Naive B cell (primary cell): ENCODE measurements at places on chromosomes 12 and 14. TPM values are rescaled to one million over a fixed set of nuclear protein-coding genes. Genes with fewer than 3 reads are reported as not detected.

GRCh38 chr12:131332224-131332623, 378.5 kb downstream of the ADGRD1 start:
- no peaks in the 10 kb centered on the region for H3K4me1 ChIP-seq
- H3K27me3 ChIP-seq, result no peaks in the 10 kb centered on the region
- no peak for DNase-seq
- H3K4me3 ChIP-seq, result no peak overlapping the region
- no peaks in the 10 kb centered on the region for H3K36me3 ChIP-seq

DNA sequence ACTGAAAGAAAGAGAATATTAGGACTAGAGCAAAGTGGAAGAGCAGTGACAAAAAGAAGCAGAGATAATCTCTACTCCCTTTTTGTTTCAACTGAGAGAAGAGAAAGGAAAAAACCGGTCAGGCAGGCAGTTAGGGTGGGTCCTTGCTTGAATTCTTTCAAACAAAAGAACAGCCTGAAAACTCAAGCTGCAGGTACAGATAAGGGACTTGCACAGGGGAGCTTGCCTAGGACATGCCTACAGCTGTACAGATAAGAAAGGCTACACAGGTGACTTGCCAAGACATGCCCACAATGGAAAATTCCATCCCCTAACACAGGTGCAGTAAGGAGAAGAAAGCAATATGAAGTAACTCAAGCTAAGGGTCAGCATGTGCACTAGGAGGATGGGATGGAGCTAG, 532.2 kb upstream of the MIS18BP1 start:
- H3K27ac ChIP-seq, result no peak overlapping the region
- H3K27me3 ChIP-seq, result no peaks in the 10 kb centered on the region
- H3K36me3 ChIP-seq, result peaks cover 10% of the 10 kb centered on the region
- no peak overlapping the region for H3K4me3 ChIP-seq

DNA sequence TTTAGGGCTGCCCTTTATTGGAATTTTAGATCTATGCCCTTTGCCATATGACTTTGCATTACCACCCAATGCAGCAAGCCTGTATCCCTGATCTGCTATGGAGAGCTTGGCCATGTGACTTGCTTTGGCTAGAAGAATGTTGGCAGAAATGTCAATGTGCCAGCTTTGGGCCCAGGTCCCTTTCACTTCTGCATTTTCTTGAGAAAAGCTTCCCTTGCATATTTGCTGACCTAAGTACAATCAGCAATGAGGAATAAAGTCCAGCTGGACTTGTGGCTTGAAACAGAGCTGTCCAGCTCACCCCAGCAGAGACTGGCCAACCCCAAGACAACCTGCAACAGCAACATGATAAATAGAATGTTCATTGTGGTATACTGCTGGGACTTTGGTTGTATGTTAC, 135.9 kb downstream of the PAH start:
- DNase-seq, result no peak
- H3K4me1 ChIP-seq, result no peaks in the 10 kb centered on the region
- H3K27ac ChIP-seq, result no peak overlapping the region
- H3K27me3 ChIP-seq, result peaks cover 17% of the 10 kb centered on the region
- no peak overlapping the region for H3K4me3 ChIP-seq

DNA sequence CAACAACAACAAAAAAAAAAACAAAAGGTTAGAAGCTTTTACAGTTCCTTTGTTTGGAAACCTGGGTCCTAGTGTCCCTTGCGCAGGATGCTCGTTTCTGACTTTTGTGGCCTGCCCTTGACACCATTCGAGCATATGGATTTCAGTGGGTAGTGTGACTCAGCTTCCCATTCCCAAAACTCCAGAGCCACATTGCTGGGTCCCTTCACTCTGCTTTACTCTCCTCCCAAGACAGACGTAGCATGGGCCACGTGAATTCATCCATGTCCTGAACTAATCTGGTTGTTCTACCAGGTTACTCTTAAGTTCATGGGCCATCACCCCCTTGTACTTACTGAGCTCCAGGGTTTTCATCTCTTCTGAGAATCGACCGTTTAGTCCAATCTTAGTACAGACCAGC, 68.0 kb upstream of the MAX start:
- no peak for DNase-seq
- peak overlapping the region; percentile 92 for H3K4me3 ChIP-seq
- peaks cover 39% of the 10 kb centered on the region for H3K4me1 ChIP-seq
- no peaks in the 10 kb centered on the region for H3K27me3 ChIP-seq
- H3K27ac ChIP-seq, result peak overlapping the region; percentile 52

DNA sequence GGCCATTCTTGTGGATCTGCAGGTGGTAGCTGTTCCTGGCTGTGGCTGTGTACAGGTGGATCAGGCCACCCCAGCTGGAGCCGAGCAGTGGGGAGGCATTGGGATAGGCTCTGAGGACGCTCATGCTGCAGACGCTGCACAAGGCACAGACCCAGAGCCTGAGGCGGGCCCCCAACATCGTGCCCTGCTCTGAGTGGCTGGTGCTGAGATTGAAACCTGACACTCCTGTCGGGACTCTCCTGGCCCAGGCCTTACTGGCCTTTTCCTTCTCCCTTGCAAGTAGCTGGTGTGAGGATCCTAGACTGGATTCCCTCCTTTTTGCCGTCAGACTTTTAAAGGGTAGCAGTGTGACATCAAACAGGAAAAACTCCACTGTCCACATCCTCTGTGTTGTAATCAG, at the start of gene FGF23:
Gene FGF23, minus strand, starts transcription at position 308 of the 400 bp plus-strand sequence. Its CDS starts 130 bp downstream, at position 178.
- no peak within 1 kb of the TSS for H3K27ac ChIP-seq
- H3K4me1 ChIP-seq, result no peaks in the 10 kb centered on the region
- no peaks in the 10 kb centered on the region for H3K36me3 ChIP-seq
- DNase-seq, result no peak
- no peak within 1 kb of the TSS for H3K4me3 ChIP-seq

DNA sequence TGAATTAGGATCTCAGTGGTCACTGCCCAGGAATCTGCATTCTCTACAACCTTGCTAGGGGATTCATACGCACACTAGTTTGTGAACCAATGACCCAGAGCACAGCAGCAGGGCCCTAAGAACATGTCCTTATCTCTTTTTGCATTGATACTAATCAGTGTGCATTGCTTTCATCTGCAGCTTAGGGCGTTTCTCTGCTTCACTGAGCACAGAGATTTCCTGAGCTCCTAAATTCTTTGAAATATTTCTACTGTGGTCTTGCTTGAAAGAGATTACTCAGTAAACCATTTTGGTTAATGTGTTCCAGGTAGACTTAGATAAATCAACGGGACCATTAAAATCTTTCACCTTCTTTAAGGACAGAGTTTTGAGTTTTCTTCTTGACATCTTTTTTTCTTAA, 351.3 kb upstream of the KITLG start:
- no peaks in the 10 kb centered on the region for H3K27me3 ChIP-seq
- no peaks in the 10 kb centered on the region for H3K4me1 ChIP-seq
- H3K36me3 ChIP-seq, result no peaks in the 10 kb centered on the region
- no peak overlapping the region for H3K27ac ChIP-seq

- H3K27me3 ChIP-seq, result no peaks in the 10 kb centered on the region
- peak overlapping the region; percentile 91 for H3K27ac ChIP-seq
- peaks cover 31% of the 10 kb centered on the region for H3K4me1 ChIP-seq
- H3K36me3 ChIP-seq, result no peaks in the 10 kb centered on the region
- DNase-seq, result peak; percentile 85
Measured at GRCh38 chr14:61750708-61751474, 11.3 kb upstream of the SNAPC1 start.

DNA sequence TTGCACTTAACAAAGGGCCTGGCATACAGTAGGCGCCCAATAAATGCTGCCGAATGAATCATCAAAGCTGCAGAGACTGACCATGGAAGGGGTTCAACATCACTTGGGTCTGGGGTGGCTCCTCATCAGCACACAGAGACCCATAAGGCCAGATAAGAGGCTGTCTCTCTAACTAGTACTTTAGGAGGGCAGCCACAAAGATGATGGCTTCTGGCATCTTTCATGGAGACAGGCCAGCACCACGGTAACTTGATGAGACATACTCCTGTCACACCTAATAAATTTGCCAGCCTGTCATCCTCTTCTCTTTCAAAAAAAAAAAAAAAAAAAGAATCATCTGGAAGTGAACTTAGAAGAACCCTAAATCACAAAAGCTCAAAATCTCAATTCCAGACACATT, 3.4 kb downstream of the PRIMA1 start:
- no peak overlapping the region for H3K4me3 ChIP-seq
- H3K4me1 ChIP-seq, result no peaks in the 10 kb centered on the region
- no peak for DNase-seq
- no peak overlapping the region for H3K27ac ChIP-seq
- H3K27me3 ChIP-seq, result peaks cover 29% of the 10 kb centered on the region

- H3K4me3 ChIP-seq, result no peak overlapping the region
- no peaks in the 10 kb centered on the region for H3K4me1 ChIP-seq
- no peaks in the 10 kb centered on the region for H3K27me3 ChIP-seq
- no peak overlapping the region for H3K27ac ChIP-seq
- no peak for DNase-seq
Measured at GRCh38 chr12:19706936-19707335, 267.6 kb downstream of the AEBP2 start.

- no peak for DNase-seq
- H3K36me3 ChIP-seq, result peaks cover 6% of the 10 kb centered on the region
- H3K4me1 ChIP-seq, result no peaks in the 10 kb centered on the region
- no peak overlapping the region for H3K27ac ChIP-seq
Measured at GRCh38 chr12:52260361-52261207, 13.9 kb upstream of the KRT86 start.

Gene IRAK3
- polyA plus RNA-seq, result not detected

Gene MIP
- not detected for polyA plus RNA-seq

Gene FGD4
- 1.8 TPM for polyA plus RNA-seq

Gene NPAS3
- not detected for polyA plus RNA-seq

Gene LPCAT3
- polyA plus RNA-seq, result 19.8 TPM

Gene METTL1
- polyA plus RNA-seq, result 13.2 TPM
